Stimulated activated CD8-positive, alpha-beta memory T cell treated with anti-CD3 and anti-CD28 coated beads, Interleukin-4, amount 100 ng/mL, for 1 hour (primary cell): ENCODE measurements at places on chromosomes 16 and 17.

DNA sequence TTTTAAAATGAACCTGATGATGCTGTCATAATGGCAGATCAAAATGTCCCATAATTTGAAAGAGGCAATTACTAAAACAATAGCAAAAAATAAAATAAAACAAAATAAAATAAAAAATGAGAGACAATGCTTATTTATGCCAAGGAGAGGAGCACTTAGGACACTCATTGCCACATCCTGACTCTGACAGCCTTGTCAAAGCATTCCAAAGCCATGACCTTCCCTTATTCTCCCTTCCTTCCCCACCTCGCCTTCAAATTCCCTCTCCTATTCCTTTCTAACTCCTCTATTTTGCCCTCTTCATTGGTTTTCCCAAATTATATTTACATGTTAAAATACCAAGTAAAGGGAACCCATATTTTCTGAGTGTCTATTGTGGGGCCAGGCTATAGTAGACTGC, 220.0 kb downstream of the CDH13 start:
- DNase-seq, result no peak

GRCh38 chr16:4656221-4656620, 31.6 kb downstream of the MGRN1 start:
- DNase-seq, result no peak

DNA sequence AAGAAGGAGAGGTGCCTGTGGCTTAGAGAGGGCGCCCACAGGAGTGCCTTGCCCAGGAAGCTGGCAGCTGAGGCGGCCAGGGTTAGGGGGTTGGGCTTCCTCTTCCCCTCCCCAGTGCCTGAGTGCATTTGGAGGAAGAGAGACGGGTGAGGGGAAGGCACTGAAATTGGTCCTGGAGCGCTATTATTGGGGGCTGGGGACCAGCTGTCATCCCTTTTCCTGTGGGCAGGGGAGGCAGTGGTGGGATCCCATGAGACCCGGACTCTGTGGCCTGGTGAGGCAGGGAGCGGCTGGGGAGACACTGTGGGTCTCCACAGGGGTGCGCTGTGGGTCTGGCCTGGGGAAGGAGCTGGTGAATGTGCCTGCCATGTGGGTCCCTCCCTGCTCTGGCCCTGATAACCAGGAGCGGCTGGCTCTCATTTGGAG, 259.7 kb downstream of the SEC14L1 start:
- DNase-seq, result peak; percentile 57

DNA sequence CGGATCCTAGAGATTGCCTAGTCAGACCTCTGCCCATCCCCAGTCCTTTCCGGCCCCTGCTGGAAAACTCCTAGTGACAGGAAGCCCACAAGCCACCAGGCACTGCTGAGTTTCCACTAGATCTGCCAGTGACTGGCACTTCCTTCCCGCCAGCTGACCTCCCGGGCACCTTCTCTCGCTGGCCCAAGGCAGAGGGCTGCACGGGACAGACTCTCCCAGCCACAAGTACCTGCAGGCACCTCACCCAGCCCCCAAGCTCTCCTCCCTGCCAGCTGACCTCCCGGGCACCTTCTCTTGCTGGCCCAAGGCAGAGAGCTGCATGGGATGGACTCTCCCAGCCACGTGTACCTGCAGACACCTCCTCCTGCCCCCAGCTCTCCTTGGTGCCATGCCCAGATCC, 66.3 kb upstream of the DOC2B start:
- no peak for DNase-seq

- peak; percentile 78 for DNase-seq
These were observed 24.3 kb upstream of the ZNF750 start for GRCh38 chr17:82863941-82864712.

DNA sequence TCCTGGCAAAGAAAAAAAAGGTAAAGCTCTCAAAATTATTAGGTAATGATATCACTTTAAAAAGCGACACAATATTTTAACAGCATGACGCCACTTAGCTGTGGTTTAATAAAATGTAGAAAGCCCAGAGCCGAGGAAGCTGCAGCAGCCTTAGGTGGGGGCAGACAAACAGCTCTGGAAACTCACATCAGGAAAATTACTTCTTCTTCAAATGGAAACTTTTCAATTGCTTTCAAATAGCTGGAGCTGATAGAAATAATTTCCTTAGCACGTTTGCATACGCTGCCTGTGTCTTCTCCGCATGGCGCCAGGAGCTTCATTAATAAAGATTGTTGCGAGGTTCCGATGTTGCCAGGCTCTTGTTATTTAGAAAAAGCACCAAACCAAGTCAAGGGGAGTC, 835.3 kb upstream of the EEF2KMT start:
- DNase-seq, result no peak

DNA sequence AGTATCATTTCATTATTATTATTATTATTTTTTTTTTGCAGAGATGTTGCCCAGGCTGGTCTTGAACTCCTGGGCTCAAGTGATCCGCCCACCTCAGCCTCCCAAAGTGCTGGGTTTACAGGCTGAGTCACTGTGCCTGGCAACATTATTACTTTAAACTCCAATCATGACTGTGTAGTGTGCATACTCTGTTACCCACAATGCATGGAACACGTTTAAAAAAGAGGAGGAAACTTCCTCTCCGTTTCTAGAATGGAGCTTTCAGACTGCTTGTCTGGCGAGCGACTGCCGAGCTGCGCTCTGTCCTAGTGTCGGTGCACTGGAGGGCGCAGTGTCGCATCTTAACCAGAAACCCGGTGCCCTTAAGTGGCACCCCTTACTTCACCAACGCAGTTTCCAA, 22.1 kb upstream of the FASN start:
- no peak for DNase-seq

DNA sequence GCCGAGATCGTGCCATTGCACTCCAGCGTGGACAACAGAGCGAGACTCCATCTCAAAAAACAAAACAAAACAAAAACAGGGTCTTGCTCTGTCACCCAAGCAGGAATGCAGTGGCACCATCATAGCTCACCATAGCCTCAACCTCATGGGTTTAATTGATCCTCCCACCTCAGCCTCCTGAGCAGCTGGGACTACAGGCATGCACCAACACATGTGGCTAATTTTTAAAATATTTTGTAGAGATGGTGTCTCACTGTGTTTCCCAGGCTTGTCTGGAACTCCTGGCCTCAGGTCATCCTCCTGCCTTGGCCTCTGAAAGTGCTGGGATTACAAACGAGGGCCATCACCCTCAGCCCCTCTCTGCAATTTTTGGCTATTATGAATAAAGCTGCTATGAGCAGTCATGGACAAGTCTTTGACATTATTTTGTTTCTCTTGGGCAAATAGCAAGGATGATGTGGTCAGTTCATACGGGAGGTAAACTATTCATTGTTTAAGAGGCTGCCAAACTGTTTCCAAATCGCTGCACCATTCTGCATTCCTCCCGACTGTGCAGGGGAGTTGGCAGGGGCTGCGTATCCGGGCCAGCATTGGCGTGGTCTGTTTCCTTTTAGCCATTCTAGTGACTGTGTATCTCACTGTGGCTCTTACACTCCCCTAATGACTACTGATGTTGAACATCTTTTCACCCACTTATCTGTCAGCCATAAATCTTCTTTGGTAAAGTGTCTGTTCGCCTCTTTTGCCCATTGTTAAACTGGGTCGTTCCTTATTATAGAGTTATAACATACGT, 21.1 kb downstream of the EIF4A3 start:
- DNase-seq, result no peak

DNA sequence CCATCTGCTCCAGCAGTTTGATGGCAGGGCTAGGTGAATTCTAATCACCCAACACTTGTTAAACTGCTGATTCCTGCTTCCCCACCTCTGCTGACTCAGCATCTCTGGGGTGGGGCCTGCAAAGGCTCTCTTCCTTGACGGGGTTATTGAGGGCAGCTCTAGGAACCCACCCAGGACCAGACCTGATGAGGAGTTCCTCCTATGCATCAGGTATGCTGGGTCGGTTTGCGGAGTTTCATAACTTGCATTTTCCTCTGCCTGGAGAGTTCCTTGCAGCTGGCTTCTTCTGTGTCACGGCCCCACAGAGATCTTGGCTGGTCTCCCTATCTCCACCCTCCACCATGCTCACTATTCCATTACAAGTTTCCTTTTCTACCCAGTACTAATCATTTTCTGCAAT, 93.4 kb upstream of the CCL2 start:
- no peak for DNase-seq

DNA sequence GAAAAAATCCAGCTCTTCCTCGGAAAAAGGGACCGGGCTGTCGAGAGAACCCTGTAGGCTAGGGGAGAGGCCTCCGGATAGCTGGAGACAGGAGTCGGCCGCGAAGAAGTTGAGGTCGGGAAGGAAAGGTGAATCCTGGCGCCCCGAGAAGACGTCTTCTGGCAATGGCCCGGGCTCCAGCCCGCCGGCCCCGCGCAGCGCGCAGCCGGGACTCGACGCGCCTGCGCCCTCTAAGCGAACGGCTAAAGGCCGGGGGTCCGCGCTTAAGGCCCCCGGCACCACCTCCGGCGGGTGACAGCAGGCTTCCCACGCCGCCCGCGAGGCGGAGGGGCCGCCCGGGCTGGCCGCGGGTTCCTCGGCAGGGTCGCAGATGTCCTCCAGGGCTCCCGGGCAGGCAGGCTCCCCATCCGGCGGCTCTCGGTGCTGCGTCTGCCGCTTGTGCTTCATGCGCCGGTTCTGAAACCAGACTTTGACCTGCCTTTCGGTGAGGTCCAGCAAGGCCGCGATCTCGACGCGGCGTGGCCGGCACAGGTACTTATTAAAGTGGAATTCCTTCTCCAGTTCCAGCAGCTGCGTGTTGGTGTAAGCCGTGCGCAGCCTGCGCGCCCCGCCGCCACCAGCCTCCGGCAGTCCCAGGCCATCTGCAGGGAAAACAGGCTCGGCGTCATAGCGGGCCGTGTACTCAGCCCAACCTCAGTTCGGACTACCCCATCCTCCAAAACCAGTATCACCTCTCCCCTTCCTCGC, 1.6 kb downstream of the HOXB2 start:
- DNase-seq, result no peak

GRCh38 chr17:35586569-35587073, 501 bp upstream of the AP2B1 start:
- DNase-seq, result no peak
